ENCODE measurements at places on chromosomes 4 and X. TPM values are rescaled to one million over a fixed set of nuclear protein-coding genes. Genes with fewer than 3 reads are reported as not detected.

The MAOB gene
- 0.19 TPM for total RNA-seq

The MAGEA11 gene
- total RNA-seq: not detected

The XAGE1A gene
- not detected for total RNA-seq

The SHISA3 gene
- 3.2 TPM for total RNA-seq

The AMBN gene
- total RNA-seq: not detected

The CT45A10 gene
- total RNA-seq: not detected

Data from glomerular endothelial cell (primary cell).